ENCODE measurements at places on chromosomes 1 and 21.

DNA sequence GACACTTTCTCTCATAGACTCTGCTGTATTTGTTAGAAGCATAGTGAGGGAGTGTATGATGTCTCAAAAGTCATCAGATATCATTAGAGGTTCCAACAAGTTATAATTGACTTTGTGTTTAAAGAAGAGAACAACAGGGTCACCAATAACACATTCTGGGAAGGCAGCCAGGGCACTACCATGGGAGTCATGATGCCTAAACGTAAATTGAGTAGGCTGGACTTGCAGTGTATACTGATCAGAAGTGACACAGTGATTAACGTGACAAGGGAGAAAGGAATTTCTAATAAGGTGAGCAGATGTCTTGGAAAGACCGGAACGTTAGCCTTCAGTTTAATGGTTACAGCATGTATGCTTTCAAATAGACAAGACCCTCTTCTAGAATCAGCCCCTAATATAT, 973.2 kb downstream of the NCAM2 start:
- no peak for DNase-seq

DNA sequence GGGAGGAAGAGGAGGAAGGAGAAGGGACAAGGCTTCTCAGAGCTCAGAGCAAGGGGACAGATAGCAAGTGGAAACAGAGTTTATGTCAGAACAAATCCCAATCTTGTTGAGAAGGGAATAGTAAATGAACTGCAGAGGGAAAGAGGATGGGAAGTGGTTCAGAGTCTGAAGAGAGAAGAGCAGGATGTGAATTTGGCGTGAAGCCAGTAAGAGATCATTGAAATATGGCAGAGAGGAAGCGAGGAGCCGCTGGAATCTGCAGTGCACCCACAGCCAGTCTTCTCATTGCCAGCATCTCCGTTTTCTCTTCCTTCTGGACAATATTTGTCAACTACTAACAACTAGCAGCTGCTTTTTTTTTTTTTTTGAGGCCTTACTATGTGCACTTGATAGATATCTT, 19.1 kb downstream of the OLFML3 start:
- DNase-seq = no peak

DNA sequence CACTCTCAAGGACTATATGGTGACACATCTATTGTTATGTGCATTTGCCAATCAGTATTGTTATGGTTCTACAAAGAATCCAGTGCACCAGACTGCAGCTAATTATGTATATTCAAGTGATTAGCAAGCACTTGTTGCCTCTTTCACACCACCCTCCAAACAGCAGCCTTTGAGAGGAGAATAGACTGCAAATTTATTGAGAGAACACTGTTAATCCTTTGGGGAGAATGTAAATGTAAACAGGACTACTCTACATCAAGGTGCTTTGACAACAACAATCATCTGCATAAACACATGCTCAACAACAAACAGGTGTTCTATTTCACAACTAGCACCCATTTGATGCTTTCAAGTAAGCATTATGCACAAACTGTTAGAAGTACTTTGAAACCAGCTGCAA, 117.4 kb downstream of the AKT3 start:
- DNase-seq = no peak

GRCh38 chr1:27912429-27912828, 22.4 kb upstream of the SMPDL3B start:
- DNase-seq = no peak

DNA sequence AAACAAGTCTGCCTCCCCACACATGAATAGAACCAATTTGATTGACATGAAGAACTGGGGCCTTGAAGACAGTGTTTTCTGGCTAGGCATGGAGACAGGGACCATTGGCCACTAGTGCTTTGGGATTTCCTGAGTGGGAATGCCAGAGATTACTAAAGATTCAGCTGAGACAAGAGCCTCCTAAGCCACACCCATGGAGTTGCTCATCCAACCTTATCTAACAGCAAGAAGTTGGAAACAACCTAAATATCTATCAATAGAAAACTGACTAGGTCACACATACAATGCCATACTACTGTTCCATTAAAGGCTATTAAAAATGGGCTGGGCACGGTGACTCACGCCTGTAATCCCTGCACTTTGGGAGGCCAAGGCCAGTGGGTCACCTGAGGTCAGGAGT, 184.1 kb downstream of the ZBTB18 start:
- DNase-seq = no peak

DNA sequence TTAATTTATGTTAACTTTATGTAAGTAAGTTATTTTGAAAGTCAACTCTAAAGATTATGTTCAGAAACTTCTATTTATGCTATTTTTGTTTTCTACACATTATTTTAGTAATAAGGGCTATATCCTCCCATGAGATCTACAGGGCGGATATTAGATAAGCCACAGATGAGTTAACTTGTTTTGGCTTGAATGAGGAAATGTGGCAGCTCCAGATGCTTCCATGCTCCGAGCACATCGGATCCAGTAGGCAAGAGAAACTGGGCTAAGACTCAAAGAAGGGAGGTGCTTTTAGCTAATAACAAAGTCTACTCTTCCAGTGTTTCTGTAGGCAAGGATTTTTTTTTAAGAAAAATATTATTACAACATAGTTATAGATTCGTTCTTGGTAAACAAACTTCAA, 20.0 kb upstream of the LAMC1 start:
- DNase-seq = no peak

- DNase-seq = no peak
Measured at GRCh38 chr1:153360592-153361479, 3.2 kb downstream of the S100A9 start.

DNA sequence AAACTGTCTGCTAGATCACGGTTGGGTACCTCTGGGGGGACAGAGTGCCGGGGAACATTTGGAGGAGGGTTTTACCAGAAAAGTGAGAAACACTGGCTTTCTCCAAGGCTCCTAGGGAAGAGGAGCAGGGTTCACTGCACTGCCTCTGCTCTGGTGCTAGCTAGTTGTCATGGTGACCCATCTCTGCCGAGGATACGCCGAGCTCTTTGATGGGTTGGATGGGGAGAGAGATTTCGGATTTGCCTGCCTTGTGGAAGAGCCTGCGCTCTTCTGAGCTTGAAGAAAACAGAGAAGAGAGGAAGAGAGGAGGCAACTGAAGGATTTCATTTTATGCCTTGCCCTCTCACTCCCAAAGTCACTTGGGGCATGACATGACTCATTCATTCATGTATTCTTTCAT, 92.1 kb downstream of the NAV1 start:
- DNase-seq = no peak

DNA sequence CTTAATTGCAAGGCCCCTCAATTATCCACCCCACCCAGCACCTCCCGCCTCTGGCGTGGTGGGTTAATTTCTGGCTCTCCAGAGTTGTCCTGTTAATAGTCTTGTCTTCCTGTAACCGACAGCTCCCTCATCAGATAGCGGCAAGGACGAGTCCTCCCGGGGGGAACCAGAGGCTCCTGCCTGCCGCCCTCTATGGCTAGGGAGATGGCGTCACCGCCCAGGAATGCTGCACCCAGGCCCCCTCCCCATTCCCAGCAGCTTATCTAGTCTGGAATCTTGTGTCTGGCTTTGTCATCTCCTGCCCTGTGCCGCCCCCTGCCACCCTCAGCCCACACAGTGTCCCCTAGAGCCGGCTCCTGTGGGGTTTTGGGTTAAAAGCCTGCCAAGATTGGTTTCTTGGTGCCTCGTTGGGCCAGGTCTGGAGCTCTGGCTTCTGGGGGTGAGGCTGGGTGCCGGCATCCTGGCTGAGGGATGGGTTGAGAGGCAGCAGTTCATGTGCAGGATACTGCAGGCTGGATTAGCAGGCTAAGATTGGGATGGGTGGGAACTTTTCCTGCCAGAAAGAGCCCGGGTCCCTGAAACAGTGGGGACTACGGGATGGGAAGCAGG, 48.8 kb downstream of the EDN2 start:
- peak; percentile 69 for DNase-seq

DNA sequence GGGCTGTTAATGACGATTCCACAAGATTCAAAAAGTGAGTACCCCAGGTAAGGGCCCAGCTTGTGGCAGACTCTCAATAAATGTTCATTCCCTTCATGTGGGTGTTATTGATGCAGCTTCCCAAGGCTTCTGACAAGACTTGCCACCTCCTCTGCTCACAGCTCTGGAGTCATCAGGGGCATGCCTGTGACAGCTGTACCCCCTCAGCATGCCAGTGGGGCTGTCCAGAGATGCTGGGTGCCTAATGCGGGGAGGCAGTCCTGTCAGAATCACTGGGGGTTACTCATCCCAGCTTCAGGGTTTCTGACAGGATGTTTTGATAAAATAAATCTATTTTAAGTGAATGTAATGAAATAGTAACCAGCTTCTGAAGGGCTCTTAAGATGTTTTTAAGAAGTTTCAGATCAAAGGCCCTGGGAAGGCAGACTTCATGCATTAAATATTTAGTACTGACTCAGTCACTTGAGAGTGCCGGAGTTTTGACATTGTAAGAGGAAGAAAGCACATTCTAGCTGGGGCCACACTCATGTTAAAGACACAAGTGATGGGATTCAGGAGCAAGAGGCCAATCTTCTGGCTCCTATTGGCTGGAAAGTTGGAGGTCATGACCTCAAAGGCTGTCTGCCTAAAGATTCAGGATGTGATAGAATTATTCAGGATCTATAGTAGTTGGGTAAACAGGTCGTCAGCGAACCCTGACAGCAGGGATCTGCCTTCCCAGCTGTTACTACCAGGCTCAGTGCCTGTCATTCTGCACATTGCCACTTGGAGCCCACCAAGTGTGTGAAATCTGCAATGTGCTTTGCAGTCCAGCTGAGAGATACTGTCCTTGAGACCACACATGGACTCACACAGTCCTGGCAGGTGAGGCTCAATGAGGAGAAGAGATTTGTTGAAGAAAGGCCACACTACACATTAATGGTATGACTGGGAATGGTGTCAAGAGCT, 239.6 kb upstream of the BEND5 start:
- no peak for DNase-seq

- DNase-seq = no peak
Measured at GRCh38 chr1:39675220-39675619, 3.3 kb upstream of the NT5C1A start.

- no peak for DNase-seq
Measured at GRCh38 chr1:110341146-110341871, 2.1 kb downstream of the RBM15 start.

DNA sequence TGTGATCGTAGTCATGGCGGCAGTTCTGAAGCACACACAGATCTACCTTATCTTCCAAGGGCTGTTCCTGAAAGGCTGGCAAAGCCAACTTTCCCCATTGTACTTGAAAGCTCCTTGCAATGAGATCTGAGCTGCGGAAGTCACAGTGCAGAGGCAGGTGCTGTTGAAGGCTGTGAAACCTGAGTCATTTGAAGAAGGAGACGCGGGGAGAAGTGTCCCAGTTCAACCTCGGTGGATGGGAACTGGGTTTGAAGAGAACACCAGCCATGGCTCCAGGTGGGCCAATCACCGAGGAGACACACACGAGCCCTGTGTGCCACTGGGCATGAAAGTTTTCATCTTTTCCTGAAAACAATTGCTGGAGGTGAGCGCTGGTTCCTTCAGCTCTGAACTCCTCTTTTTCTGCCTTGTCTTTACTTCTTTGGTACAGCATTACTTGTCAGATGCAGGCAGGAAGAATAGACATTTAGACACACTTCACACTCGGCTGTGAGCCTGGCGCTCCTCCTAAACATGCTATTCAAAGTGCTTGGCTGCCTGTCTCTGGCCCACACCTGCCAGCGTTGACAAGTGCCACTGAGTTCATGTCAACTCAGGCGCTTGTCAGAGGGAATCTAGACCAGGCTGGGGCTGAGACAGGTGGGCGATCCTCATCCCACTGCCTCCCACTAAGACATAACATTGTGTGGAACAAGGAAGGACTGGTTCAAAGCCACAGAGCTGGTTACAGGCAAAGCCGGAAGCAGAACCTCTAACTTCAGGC, 25.7 kb upstream of the PDE9A start:
- DNase-seq = no peak

GRCh38 chr21:34510148-34511142, 1.6 kb downstream of the KCNE1 start:
- DNase-seq = peak; percentile 64

DNA sequence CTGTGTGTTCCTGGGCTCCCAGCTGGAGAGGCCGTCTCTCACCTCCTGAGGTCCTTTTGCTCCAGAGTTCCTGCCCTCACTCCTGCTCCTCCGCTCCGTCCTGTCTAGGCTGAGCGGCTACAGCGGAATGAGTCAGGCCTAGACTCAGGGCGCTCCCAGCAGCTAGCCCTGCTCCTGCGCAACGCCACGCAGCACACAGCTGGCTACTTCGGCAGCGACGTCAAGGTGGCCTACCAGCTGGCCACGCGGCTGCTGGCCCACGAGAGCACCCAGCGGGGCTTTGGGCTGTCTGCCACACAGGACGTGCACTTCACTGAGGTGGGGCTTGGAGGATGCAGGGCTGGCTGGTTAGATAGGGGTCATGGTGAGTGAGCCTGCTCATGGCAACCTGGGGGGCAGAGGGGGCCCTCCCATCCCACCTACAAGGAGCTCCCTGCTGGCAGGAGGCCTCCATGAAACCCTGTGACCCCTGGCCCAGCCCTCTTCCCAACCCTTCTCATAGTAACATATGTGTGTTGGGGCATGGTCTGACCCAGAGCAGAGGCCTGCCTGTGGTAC, 15.1 kb downstream of the PSRC1 start:
- no peak for DNase-seq

DNA sequence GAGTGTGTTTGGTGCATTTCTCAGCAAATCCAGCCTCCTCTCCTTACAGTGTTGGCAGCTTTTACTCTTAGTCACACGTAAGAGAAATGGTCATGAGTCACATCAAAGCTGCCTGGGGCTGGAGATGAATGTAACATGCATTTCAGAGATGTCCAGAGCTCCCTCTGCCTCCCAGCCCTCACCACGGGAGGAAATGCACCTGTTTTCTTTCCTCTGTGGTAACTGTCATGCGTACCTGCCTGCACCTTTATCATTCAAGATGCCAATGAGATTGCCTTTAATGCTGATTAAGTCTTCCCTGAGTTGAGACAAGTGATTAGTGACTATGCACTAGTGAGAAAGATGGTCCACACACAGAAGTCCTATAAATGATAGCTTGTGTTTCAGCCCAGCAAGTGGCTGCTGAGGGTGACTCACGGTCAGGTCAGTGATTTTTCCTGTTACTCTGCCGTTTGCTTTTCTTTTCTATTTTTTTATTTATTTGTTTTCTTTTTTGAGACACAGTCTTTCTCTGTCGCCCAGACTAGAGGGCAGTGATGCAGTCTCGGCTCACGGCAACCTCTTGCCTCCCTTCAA, 277.3 kb upstream of the FMN2 start:
- DNase-seq = peak; percentile 52

- no peak for DNase-seq
Measured at GRCh38 chr1:54391450-54392209, 14.6 kb downstream of the SSBP3 start.

DNA sequence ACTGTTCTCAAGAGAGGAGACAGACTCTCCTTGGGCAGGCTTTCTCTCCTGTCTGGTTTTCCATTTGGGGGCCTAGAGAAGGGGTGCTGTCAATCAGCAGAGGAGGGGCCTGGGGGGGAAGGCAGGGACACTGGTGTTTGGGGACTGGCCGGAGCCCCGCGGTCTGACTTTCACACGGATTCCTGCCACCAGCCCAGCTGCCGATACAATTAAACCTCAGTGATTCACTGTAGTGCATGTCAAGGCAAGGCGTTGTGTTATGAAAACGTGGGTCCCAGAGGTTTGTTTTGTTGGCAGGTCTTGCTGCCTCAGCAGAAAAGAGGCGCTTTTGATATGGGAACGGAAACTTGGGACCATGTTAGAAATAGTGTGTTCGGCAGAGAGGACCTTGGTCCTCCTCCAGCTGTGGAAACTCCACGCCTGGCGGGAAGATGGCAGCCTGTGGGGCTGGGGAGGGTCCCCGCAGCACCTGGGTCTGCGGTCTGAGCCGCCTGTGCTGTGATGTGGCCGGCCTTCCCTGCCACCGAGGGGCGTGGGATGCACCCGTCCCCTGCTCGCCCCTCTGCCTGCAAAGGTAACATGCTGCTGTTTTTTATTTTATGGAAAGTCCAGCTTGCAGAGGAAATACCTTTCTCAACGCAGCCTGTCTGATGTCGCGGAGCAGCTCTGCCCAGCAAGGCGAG, 47.6 kb downstream of the SPSB1 start:
- no peak for DNase-seq

All from brain microvascular endothelial cell (primary cell).